CD4-positive, alpha-beta T cell treated with Interleukin-10 for 1 hour (primary cell): ENCODE measurements at places on chromosomes 3 and 15.
A peak's percentile ranks its signal among the peaks of the same experiment; 100 is the strongest.

DNA sequence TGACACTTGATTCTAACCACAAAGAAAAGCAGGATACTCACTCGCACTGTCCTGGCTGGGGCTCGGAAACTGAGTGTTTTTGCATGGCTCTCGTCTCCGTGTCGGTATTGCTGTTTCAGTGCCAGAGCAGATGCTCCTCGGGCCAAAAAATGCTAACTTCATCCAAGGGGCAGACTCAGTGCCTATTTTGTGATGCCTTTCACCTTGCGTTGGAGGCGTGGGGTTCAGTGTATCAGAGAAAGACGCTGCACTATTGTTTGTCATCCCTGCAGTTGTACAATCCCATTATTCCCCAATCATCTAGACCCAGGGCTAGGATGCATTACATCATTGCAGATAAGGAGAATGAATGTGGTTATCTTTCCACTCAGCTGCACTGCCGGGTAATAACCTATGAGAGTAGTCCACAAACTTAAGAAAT is 1.4 kb downstream of the CACNA2D3 start:
- no peak for DNase-seq

GRCh38 chr15:77085297-77085696 is 14.4 kb upstream of the TSPAN3 start:
- DNase-seq: no peak

GRCh38 chr3:151843275-151843674 is 29.4 kb downstream of the AADAC start:
- no peak for DNase-seq

DNA sequence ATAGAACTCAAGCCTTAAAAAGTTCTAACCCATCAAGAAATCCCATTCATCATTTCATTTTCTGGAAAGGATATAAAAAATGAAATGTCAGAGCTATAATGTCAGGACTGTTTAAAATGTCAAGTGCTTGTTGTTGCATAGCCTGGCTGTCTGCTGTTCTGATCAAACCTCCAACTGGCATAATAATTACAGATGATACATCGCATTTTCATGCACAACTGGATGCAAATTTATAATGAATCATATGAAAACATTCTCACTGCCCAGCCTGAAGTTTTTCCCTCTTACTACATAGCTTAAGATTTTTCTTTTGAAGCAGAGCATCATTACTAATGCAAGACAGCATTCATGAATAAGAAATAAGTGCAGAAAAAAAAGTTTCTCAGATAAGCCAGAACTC is 46.5 kb downstream of the GUCA1C start:
- no peak for DNase-seq

GRCh38 chr3:178618197-178618596 is 82.0 kb downstream of the KCNMB2 start:
- DNase-seq: no peak

- DNase-seq: no peak
Observed at GRCh38 chr15:35783203-35783602, 237.2 kb upstream of the DPH6 start.

- DNase-seq: no peak
Observed at GRCh38 chr15:71777216-71777943, 33.0 kb upstream of the NR2E3 start.

GRCh38 chr15:98530570-98530969 is 117.8 kb upstream of the IGF1R start:
- DNase-seq: no peak

- DNase-seq: no peak
Observed at GRCh38 chr3:53941184-53941583, 49.5 kb upstream of the SELENOK start.

GRCh38 chr15:98647026-98647773 is 1.1 kb upstream of the IGF1R start:
- DNase-seq: peak; percentile 57

- DNase-seq: no peak
Observed at GRCh38 chr3:16148783-16149182, 25.7 kb upstream of the GALNT15 start.

DNA sequence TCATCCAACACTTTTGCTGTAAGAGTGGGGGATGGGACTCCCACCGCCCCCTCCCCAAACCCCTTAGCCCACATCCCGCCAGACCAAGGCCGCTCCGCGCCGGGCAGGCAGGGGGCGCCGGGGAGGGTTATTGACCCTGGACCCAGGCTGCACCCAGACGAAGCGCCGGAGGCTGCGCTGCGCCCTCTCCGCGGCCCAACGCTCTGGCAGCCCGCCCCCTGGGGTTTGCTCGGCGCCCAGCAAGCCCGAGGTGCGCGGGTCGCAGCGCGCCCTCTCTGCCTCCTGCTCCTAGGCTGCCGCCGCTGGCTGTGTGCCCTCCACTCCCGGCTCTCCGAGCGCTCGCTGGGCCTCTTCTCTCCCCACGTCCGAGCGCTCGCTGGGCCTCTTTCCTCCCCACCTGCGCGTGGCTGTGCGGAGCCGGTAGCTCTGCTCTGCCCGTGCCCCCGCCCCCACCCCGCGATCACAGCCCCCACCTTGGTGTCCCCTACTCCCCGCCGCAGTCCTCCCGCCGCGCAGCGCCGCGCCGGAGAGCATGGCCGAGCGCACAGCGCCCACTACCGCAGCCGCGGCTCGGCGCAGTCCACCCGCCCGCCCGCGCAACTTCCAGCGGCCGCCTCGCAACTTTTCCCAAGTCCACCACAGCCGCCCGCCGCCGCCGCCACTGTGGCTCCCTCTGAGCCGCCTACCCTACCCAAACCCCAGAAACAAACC is 1.2 kb downstream of the MECOM start:
- DNase-seq: no peak

DNA sequence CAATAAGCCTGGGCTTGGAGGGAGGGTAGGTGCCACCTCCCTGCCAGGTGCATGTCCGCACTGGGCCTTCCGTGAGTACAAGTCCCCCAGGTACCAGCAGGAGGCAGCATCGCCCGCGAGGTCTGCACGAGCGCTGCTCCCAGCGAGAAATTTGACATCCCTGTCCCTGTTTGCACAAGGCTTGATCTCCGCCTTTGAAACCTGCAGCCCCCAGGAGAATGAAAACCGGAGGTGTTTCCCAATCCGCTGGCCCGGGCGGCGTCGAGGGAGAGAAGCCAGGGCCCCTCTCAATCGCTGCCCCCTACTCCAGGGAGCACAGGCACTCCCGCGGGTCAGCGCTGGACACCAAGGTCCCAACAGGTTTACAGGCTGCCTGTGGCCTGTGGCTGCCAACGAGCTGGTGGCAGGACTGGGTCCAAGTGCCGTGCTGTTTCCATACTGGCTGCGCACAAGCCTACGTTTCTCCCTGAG is 961 bp downstream of the HAPLN3 start:
- DNase-seq: peak; percentile 88

GRCh38 chr15:54082836-54083492 is 104.7 kb downstream of the UNC13C start:
- DNase-seq: peak; percentile 11

DNA sequence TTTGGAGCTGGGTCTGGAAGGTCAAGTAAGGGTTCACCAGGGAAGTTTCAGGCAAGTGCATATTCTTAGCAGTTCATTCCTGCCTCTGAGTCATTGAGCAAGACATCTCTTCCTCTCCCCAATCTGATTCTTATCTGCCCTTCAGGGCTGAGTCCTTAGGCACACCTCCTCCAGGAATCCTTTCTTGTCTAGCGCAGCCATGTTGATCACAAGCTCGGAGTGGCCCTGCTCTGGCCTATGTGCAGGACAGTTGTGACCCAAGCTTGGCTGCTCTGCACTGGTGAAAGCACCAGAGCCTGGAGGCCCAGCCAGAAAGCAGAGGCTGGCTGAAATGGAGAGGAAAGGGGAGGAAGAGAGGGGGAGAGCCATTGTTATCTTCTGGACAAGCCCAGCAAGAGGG is 30.9 kb upstream of the MRPS22 start:
- DNase-seq: no peak

DNA sequence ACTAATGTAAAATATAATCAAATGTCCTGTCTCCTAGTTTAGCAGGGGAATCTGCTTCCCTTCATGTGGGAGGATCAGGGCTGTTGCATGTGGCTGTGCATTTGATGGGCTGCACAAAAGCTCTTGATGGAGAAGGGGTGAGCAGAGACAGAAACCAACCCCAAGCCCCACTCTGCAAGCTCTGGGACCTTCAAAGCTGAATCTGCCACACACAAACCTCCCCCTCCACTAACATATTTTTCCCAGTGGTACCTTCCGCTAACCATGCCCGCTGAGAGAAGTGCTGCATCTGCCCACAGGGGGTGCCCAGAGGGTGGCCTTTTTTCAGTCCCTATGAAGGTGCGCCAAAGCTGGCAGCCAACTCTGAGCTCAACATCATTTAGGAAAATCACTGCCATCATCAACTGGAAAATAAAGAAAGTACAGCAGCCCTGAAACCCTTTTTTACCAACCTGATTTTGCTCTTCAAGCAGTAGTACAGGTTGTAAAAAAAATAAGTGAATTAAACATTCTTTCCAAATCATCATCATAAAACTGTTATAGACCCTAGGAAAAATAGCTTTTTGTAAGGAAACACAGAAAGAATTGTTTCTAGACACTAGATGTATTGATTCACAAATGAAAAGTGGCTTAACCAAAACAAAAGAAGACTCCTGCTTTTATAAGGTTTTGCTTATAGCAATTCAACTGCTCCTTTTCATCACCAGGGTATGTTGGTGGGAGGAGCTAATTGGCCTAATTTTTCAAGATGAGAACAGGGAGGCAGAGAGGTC is 97.0 kb downstream of the HHLA2 start:
- no peak for DNase-seq

DNA sequence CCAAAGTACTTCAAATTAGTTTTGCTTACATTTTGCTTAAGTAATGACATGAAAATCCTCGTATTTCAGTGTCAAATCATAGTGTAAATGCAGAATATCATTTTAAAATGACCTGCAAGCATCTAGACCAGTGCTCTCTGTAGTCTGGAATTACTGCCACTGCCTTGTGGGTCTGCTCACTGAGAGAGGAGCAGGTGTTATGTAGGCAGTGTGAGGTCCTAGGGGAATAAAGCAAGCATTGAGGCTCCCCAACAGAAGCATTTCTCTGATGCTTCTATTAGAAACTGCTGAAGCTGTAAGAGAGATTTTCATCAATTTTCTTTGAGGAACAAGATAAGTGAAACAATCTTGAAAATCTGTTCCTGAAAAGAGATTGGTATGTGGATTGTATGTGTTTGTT is 253.2 kb downstream of the BBX start:
- DNase-seq: no peak

- DNase-seq: no peak
Observed at GRCh38 chr15:94186770-94187331, 44.5 kb upstream of the MCTP2 start.

- DNase-seq: peak; percentile 33
Observed at GRCh38 chr15:77107531-77108355, 36.8 kb upstream of the TSPAN3 start.

GRCh38 chr15:99495430-99496301 is 70.1 kb upstream of the MEF2A start:
- DNase-seq: no peak

- DNase-seq: no peak
Observed at GRCh38 chr3:46083956-46084355, 56.7 kb upstream of the XCR1 start.

GRCh38 chr3:180548050-180548449 is 53.9 kb upstream of the TTC14 start:
- DNase-seq: no peak

- no peak for DNase-seq
Observed at GRCh38 chr15:91444656-91445055, 344.6 kb downstream of the SV2B start.

- DNase-seq: no peak
Observed at GRCh38 chr3:166248784-166249183, 411.6 kb upstream of the BCHE start.

GRCh38 chr3:127608362-127608718 is 10.1 kb downstream of the MCM2 start:
- DNase-seq: no peak

- no peak for DNase-seq
Observed at GRCh38 chr3:184230081-184230602, 757 bp downstream of the VWA5B2 start.

- no peak for DNase-seq
Observed at GRCh38 chr3:73549051-73549600, 75.6 kb downstream of the PDZRN3 start.

- no peak for DNase-seq
Observed at GRCh38 chr3:138373736-138374094, 25.3 kb downstream of the MRAS start.

GRCh38 chr3:171672124-171672523 is 138.2 kb downstream of the PLD1 start:
- no peak for DNase-seq

DNA sequence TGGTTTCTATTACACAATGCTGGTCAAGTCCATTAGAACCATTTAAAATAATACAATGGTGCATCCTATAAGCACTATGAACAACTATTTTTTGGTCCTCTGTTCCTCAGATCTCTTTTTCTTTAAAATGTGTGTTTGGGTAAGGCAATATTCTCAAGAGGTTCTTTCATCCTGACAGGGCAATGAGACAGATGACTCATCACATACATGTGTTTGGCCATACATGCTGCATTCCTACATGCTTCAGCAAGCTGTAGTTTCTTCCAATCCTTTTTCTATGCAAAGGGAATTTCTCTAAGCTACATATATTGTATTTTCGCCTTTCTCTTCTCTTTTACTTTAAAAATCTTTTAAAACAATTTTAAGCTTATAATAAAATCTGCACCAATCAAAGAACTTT is 52.7 kb downstream of the OTOL1 start:
- DNase-seq: no peak

DNA sequence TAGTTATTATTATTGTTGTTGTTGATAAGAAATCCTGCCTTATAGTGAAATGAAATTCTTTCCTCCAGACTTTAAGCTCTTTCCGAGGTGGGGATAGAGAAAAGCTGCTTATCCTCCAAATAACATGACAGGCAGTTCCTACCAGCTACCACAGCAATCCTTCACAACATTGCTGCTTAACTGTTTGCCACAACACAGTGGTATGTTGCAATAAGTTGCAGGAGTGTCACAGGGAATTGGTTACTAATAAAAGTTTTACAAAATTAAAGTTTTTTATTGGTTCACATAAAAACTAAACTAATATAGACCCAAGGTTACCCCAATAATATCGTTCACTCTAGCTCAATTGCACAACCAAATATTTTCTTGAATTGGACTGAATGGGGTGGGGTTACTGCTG is 57.4 kb upstream of the ICE2 start:
- DNase-seq: no peak

DNA sequence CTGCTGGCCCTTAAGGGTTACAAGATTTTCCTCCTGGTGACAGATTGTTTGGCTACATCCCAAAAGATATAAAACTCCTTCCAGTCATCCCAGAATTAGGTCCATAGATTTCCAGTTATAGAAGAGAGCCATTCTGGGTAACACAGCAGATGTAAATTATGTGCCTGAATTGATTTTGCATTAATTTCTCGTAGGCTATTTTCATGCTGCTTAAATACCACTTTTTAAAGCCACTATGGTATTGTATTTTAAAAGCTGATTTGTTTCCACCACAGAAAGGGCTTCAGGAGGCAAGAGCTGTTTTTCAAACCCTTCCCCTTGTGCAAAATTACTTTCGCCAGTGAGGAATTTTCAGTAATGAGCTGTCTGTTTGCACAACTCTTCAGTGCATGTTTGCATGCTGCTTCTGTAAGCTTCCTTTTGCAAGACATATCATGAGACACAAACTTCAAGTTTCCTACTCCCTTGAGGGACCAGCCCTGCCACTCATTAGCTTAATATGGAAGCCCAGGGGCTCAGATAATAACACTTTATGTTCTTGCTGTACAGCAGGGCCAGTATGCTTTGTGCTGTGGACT is 105.4 kb upstream of the TNIK start:
- DNase-seq: no peak
